CD4-positive, CD25-positive, alpha-beta regulatory T cell (primary cell): ENCODE measurements at places on chromosomes 3 and 15. TPM values are rescaled to one million over a fixed set of nuclear protein-coding genes. Genes with fewer than 3 reads are reported as not detected.
A peak's percentile ranks its signal among the peaks of the same experiment; 100 is the strongest.

GRCh38 chr3:99712291-99712954 is 74.0 kb downstream of the COL8A1 start:
- DNase-seq = no peak

The DUOX1 gene
- total RNA-seq = not detected

- no peak for DNase-seq
These were observed 66.7 kb downstream of the BBX start for GRCh38 chr3:107589454-107589853.

DNA sequence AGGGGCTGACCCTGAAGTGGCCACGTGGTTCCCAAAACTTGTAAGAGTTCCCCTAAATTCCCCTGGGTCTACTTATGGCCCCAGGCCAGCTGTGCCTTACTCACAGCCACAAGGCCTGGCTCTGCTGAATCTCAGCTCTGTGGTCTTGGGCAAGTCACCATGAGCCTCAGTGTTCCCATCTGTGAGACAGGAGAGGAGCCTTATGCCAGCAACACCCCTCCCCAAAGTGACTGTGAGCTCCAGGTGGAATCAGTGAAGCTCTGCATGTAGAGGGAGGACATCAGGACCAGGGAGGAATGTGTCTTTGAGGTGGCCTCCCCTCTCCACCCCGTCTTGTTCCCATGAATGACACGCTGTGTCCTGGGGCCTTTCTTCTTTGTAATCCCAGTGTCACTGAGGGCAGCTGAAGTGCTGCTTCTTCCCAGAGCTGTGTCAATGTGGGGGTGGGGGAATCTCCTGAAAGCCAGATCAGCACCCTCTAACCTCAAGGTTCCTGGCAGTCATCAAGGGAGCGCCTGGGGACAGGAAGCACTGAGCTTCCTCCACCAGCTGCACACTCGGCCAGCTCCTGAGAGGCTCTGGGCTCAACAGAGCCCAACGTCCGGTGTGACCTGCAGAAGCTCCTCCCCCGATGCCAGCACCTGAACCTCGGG is 258.9 kb downstream of the UACA start:
- peak; percentile 48 for DNase-seq

The ISLR gene
- not detected for total RNA-seq

- no peak for DNase-seq
These were observed 109.6 kb downstream of the OXSM start for GRCh38 chr3:25899352-25900101.

The BFSP2 gene
- 6.6 TPM for total RNA-seq

The CTXN2 gene
- not detected for total RNA-seq

DNA sequence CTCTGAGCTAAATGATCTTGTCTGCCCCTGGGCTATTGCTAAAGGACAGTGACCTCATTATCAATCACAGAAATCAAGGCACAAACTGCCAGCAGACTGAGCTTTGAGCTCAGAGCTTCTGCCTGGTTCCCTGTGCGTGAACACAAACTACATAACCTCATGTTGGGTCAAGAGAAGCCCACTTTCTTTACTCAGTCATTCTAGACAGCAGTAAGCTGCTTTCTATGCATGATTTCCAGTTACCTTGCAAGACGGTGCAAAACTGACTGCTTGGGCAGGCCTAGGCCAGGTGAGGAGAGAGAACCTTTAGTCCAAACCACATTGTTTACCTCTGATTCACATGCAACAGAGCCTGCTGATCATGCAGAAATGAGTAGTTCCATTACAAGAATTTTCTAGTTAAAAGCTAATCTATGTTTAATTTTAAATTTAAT is 75.1 kb downstream of the ARRDC4 start:
- DNase-seq = no peak

The CLSTN2 gene
- total RNA-seq = not detected

The DNAH12 gene
- total RNA-seq = 0.22 TPM

- DNase-seq = no peak
These were observed 145.9 kb downstream of the MEIS2 start for GRCh38 chr15:36954486-36954885.

The SI gene
- not detected for total RNA-seq

- no peak for DNase-seq
These were observed 62.0 kb upstream of the TRIM71 start for GRCh38 chr3:32755761-32756160.

DNA sequence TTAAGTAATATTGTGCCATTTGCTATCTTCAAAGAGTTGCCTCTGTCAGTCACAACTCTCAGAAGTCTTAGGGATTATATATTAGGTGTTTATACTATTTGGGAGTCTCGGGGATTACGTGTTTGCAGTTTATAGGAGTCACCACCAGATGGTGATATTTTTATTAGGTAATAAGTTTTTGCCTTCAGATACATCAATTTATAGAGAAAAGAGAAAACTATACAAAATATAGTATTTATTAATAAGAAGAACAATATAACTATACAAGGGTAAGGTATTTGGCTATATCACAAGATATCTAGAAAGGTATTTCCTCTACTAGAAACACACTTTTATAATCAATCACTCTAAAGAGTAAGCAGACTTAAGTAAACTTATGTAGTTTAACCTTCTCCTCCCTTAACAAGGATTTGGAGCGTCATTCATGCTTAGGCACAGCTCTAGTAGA is 10.7 kb upstream of the DHX36 start:
- peak; percentile 26 for DNase-seq

DNA sequence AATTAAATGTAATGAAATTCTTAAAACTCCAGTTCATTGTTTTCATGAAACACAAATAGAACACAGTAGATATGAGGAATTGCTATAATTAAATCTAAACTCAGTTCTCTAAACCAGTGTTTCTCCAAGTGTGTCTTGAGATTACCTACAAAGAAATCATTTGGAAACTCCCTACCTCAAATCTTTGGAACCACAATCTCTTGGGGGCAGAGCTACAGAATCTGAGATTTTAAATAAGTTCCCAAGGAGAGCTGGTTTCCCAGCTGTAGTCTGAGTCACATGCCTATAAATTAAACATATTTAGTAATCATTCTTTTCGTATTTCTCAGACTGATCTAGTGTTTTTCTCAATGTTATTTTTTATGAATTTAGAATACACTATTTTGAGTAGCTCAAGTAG is 17.0 kb upstream of the ACTC1 start:
- no peak for DNase-seq

GRCh38 chr15:68986322-68986721 is 28.2 kb upstream of the NOX5 start:
- DNase-seq = no peak

DNA sequence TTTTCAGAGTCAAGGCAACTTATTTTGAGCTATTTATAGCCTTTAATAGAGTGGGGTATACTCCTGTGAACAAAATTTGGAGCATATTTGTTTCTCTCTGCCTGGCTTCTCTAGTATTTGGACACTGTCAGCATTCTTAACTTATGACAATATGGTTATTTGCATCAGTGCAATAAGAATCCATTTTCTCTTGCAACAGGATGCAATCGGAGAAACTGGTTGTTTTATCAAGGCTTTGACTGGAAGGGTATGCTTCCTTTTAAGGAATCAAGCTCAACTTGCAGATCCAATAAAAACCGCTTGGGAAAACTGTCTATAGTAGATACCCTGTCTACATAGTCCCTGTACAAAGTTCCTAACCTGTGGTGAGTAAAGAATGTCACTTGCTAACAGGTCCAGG is 106.7 kb downstream of the DPH6 start:
- DNase-seq = no peak

The USP8 gene
- 76.8 TPM for total RNA-seq

GRCh38 chr3:107045791-107046190 is 331.4 kb upstream of the CCDC54 start:
- no peak for DNase-seq

DNA sequence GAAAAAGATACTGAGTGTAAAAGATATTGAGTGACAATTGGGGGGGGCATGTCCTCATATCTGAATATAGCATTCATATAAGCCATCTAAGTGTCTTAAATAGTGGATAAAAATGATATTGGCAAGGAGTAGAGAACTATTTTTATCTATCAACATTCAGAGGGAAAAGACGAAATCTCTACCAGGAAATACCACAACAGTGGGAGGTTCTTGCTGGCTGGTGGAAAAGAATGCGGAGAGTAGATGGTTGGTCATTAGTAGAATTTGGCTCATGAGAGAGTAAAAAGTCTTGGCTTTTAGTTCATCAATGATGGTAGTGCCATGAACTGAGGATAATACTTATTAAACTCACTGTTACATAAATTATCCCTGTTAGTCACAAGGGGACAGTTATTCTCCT is 4.8 kb upstream of the TCF12 start:
- no peak for DNase-seq

DNA sequence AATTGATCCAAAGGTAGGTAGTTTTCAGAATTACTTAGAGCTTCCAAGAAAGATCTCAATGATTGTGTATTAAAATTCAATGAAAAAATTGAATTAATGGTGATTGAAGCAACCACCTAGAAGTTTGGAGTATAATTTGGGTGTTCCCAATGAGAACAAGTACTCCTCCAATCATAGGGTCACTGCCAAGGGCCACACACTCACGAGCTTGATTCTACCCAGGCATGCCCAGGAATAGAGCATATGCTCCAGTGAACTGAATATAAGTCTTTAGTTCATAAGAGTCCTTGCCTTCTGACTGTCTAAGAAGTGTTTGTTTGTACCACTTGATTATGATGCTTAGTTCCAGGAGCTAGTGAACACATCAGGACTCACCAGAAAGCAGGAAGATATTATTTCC is 133.9 kb downstream of the CPNE4 start:
- DNase-seq = no peak

DNA sequence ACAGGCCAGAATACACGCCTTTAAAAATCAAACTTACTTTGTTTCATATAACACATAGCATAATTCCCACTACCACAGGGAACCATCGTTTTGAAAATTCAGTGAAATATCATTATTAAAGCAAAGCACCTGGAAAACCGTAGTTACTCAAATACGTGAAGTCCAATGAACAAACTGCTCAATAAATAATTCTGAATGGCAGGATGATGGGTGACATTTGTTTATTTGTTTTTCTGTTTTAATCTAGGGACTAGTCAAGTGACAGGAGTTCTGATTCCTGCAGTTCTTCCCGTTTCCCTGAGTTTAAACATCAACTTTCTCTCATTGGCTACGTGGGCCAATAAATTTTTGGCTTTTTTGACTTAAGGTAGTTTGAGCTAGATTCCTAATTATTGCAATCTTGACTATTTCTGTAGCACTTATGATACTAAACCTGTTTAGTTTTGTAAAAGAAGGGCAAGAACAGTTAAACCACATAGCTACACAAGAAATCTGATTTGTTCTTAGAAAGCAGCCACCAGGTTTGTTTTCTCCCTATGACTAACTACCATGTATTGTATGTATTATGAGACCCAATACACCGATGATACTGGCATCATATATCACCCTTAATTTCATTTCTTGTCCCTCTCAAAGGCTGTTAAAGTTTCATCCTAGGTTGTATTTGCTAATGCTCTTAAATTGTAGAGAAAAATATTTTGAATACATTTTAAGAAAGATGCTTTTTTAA is 411.2 kb downstream of the SHQ1 start:
- DNase-seq = no peak

DNA sequence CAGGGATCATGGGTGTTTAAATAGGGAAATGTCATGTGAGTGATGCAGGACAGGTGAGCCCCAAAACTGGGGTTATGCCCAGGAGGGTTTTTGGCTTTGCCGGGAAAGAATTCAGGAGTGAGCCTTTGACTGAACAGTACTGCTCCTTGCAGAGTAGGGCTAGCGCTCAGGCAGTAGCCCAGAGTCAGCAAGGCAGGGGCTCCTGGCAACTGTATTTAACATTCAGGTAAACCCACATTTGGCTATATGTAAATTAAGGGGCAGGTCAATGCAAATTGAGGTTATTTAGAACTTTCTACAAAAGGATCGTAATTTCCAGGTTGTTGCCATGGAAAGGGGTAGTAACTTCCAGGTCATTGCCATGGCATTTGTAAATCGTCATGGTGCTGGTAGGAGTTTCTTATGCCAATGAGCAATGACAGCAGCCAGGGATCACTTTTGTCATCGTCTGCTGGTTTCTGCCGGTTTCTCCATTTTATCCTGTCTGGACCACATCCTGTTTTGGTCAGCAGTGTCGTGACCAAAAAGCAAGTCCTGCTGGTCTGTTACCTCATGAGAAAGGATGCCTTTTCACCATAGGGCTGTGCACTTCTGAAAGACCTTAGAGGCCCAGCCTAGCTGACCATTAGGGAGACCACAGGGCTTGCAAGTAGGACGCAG is 24.3 kb downstream of the MTHFS start:
- peak; percentile 9 for DNase-seq

DNA sequence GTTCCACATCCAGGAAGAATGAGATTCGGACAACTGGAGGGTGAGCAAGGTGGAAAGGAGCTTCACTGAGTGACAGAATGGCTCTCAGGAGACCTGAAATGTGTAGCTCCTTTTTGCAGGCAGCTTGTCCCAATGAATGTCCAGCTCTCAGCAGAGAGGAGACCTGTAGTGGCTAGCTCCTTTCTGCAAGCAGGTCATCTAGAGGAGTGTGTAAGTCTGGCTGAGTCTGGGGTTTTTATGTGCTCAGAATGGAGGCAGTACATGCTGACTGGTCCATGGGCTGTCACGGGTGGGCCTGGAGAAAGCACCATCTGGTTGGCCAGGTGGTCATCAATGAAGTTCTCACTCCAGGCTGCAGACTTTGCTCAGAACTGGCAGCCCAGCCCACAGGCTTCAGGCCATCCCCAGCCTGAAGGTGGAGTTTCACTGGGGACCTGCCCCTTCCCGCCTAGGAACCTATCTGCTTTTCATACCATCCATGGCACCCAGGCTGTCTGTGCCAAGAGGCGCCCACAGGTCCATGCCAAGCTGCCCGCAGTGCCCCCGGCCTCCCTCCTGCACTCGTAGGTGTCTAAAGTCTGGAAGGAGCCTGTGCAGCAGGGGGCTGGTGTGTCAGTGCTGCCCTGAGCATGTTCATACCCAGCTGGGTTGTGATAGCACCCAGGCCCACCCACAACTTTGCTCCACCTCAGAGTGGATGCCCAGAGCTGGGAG is 276.6 kb downstream of the UBE2E2 start:
- DNase-seq = no peak

GRCh38 chr3:70861234-70861633 is 548.8 kb upstream of the MDFIC2 start:
- DNase-seq = no peak

The TMF1 gene
- total RNA-seq = 71.3 TPM

- DNase-seq = peak; percentile 53
These were observed 7.1 kb downstream of the ELL3 start for GRCh38 chr15:43769584-43770228.

The HTR3C gene
- total RNA-seq = not detected

GRCh38 chr15:50051811-50052419 is 67.1 kb downstream of the ATP8B4 start:
- peak; percentile 19 for DNase-seq

The IL17RD gene
- total RNA-seq = not detected

The WDR72 gene
- not detected for total RNA-seq

- DNase-seq = peak; percentile 38
These were observed 319.3 kb upstream of the AZI2 start for GRCh38 chr3:28667646-28668621.

DNA sequence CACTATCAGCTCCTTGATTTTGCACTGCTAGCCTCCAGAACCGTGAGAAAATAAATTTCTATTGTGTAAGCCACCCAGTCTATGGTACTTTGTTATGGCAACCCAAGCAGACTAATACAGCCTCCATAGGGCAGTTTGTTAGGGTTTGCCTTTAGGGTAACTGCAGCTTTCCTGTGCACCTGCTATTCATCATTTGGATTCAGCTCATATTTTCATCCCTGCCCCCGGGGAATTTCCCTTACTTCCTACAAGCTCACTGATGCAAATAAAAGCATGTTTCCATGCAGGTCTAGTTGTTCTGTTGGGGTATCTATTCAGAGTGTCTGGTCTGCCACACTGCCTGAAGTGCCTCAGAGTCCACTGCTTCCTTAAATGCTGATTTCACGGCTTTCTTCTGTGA is 48.6 kb upstream of the ATOSA start:
- no peak for DNase-seq
